Fibroblast of lung (primary cell): ENCODE measurements at places on chromosomes 11 and 22.

- DNase-seq = no peak
These were observed 22.6 kb downstream of the ETS1 start for GRCh38 chr11:128564642-128565245.

DNA sequence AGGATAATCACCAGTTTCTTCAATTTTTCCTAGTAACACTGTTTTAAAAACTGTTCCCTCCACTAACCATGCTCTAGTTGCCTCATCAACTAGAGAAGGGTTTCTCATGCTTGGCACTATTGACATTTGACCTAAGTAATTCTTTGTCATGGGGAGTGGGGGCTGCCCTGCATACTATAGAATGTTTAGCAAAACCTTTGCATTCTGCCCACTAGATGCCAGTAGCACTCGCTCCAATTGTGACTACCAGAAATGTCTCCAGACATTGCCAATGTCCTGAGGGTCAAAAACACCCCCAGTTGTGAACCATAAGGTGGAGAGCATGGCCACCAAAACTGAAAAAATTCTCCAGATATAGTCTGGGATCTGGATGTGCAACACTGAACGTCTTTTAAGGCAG lies 27.6 kb upstream of the BMAL1 start:
- no peak for DNase-seq

DNA sequence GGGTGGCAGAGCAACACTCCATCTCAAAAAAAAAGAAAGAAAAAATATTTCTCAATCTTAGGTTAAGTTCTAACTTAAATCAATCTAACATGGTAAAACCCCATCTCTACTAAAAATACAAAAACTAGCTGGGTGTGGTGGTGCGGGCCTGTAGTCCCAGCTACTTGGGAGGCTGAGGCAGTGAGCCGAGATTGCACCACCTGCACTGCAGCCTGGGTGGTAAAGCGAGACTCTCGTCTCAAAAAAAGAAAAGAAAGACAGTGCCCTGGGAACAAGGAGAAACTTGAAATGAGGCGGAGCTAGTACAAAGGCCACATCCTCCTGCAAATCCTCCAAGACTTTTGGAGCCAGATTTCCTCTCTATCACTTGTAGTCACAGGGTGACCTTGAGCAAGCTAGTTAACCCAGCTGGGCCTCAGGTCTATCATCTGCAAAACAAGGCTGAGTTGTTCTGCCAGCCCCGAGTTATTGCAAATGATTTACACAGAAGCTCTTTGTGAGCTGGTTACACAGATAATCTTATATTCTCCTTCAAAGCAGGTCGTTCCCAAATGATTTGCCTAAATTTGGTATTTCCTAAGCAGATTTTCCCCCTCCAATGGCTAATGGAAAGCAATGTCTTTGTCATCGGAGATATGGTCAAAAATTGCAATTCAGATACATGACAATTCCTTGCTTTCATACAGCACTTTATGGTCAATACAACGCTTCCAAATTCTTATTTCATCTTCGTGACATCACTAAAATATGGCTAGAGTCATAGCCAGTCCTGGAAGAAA lies 1.9 kb downstream of the ANKRD54 start:
- DNase-seq = no peak

- DNase-seq = no peak
These were observed 56.8 kb upstream of the LRRC55 start for GRCh38 chr11:57124917-57125316.

DNA sequence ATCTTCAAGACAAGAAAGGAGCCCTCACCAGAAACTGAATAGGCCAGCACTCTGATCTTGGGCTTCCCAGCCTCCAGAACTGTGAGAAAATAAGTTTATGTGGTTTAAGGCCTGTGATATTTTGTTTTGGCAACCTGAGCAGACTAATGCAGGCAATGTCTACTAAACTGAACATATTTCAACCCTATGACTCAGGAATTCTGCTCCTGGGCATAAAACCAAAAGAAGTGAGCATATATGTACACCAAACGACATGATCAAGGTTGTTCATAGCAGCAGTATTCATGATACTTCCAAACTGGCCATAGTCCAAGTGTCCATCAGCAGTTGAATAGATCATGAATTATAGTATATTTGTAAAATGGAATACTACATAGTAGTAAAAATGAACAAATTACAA lies 29.0 kb downstream of the CSNK2A3 start:
- no peak for DNase-seq

- peak; percentile 83 for DNase-seq
These were observed 43.4 kb downstream of the SCUBE2 start for GRCh38 chr11:9047964-9048523.

GRCh38 chr11:73239571-73240189 lies 21.6 kb downstream of the P2RY2 start:
- DNase-seq = no peak
